ENCODE measurements at places on chromosomes 11 and 22.

- DNase-seq, result no peak
Measured at GRCh38 chr11:31757260-31757835, 53.8 kb downstream of the PAX6 start.

DNA sequence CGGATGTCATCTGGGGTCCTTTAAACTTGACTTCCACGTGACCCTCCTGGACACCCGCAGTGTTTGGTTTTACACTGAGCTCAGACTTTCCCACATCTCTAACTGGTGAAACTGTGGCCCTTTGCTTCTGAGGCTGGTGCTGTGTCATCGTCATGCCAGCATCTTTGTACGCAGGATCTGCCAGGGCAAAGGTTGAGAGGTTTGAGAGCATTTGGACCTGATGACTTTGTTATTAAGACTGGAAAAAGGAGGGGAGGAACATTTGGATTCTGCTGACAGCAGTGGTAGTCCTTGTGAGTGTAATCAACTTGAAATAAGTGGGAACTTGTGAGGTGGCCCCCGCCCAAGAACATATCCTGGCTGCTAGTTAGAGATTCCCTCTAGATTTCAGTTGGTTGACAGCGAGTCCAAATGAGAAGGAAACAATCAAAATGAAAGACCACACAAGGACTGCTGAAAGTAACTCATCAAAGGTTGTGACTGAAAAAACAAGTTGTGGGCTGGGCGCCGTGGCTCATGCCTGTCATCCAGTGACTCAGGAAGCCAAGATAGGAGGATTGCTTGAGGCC, 102.5 kb downstream of the KIAA1671 start:
- no peak for DNase-seq

DNA sequence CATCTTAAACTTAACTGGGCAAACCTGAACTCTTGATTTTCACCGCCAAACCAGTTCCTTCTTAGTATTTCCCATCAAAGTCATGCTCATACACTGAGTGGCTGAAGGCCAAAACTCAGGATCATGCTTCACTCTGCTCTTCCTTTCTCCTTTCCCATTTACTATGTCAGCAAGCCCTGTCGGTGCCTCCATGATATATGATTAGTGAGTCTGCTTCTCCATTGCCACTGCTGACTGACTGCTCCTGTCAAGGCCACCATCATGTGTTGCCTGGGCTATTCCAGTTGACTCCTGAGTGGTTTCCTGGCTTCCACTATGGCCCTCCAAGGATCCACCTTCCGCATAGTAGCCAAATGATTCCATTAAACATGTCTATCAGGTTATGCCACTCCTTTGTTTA, 42.8 kb upstream of the AMPD3 start:
- no peak for DNase-seq

- no peak for DNase-seq
Measured at GRCh38 chr22:36935694-36936093, 22.3 kb downstream of the CSF2RB start.

GRCh38 chr11:46712874-46713576, 6.0 kb upstream of the F2 start:
- no peak for DNase-seq

- DNase-seq, result no peak
Measured at GRCh38 chr11:117875382-117876058, 938 bp downstream of the FXYD6 start.

GRCh38 chr22:29944339-29944738, 61.4 kb downstream of the MTMR3 start:
- no peak for DNase-seq

DNA sequence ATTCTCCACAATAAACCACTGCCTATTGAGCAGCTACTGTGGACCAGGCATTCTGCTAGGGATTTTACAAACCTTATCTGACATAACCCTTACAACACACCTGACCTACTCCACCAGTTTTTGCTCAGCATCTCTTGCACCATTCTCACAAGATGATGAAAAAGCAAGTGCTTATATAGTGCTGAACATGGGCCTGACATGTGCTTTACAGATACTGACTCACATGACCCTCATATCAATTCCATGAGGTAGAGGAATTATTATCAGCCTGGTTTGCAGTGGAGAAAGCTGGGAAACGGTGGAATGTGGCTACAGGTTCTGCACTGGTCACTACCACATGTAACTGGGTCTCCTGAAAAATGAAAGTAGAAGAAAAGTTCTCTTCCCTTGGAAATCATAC, 37.5 kb upstream of the PANX1 start:
- no peak for DNase-seq

- no peak for DNase-seq
Measured at GRCh38 chr11:126418887-126419286, 63.4 kb downstream of the ST3GAL4 start.
